ENCODE measurements at places on chromosomes 7 and 10. TPM values are rescaled to one million over a fixed set of nuclear protein-coding genes. Genes with fewer than 3 reads are reported as not detected.

The LRRTM3 gene
- 7.9 TPM for total RNA-seq

The C7orf57 gene
- total RNA-seq = 0.39 TPM

The WIPF3 gene
- 0.39 TPM for total RNA-seq

The FXYD4 gene
- total RNA-seq = not detected

The CCL24 gene
- not detected for total RNA-seq

The TLL2 gene
- not detected for total RNA-seq

The WDR86 gene
- 13.7 TPM for total RNA-seq

The ZCWPW1 gene
- total RNA-seq = 4.3 TPM
